Activated CD4-positive, alpha-beta T cell treated with anti-CD3 and anti-CD28 coated beads, Interleukin-2, amount 50 U/mL, for 1 hour (primary cell): ENCODE measurements at places on chromosomes 3 and 15.

GRCh38 chr3:57434041-57434440, 110.1 kb downstream of the DNAH12 start:
- DNase-seq: no peak

DNA sequence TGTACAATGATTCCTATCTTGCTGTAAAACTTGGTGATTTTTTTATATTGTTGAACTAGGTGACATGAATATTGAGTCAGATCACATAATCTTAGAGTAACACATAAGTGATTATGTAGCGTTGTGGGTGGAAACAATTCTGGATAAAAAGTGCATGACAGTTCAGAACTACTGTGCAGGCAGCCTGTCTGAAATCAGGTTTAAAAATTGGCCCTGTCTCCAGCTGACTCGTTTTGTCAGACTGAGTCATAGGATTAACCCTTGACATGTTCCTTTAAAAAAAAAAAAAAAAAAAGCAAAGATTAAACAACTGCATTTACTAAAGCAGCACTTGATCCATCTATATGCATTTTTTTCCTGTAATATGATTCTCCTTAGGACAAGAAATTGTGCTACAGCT, 160.0 kb upstream of the CGNL1 start:
- no peak for DNase-seq

- no peak for DNase-seq
Measured at GRCh38 chr3:38116471-38117162, 20.3 kb downstream of the ACAA1 start.

DNA sequence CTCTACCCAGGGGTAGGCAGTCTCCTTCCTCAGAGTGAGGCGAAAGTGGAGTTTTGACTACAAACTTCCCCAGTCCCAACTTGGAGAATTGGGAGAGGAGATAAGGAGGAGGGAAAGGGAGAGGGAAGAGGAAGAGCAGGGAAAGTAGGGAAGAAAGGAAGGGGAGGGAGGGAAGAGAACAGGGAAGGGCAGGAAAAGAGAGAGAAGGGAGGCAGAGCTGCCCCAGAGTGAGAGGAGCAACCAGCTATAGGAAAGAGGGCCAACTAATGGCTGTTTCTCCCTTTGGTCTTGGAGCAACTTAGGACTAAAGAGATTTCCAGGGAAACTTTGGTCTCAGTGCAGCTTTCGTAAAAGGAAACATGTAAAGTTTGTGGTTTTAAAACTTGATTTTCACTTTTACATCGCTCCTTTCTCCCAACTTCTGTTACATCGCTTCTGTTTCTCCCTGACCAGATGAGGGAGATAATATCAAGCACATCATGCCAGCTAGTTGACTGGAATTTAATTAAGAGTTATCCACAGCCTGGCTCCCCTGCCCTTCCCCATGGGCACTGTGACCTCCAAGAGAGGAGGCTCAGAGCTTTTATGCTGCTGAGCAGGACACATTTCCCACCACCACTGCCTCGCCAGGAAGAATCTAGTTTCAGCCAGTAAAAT, 1.4 kb downstream of the CA12 start:
- no peak for DNase-seq

- no peak for DNase-seq
Measured at GRCh38 chr3:46666453-46666845, 27.0 kb downstream of the ALS2CL start.

DNA sequence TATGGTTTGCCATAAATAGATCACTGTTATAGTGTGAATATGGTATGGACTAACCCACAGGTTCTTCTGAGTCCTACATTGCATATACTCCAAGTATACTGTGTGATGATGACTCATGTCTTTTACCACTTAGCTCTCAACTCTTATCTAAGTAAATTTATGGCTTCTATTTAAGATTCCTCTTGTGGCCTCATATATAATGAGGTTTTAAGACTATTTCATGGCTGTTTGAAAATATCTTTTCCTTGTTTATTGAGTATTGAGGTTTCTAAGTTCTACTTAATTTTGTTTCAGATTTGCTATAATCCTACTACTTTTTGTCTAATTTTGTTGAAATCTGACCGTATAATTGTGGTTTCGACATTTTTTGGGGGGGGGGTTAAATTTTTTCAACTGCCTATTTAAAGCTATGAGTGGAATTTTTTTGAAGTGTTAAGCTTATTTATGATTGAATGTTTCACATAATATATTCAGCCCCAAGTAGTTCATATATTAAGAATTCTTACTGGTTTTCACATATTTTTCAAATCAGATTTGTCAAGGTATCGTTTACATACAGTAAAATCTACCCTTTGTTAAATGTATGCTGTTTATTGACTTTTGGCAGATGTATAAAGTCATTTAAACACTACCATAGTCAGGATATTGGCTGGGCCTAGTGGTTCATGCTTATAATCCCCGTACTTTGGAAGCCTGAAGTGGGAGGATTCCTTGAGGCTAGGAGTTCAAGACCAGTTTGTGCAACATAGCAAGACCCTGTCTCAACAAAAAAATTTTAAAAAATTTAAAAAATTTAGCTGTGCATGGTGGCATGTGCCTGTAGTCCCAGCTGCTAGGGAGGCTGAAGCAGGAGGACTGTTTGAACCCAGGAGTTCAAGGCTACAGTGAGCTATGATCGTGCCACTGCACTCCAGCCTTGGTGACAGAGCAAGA, 11.7 kb downstream of the SLC25A36 start:
- DNase-seq: no peak

DNA sequence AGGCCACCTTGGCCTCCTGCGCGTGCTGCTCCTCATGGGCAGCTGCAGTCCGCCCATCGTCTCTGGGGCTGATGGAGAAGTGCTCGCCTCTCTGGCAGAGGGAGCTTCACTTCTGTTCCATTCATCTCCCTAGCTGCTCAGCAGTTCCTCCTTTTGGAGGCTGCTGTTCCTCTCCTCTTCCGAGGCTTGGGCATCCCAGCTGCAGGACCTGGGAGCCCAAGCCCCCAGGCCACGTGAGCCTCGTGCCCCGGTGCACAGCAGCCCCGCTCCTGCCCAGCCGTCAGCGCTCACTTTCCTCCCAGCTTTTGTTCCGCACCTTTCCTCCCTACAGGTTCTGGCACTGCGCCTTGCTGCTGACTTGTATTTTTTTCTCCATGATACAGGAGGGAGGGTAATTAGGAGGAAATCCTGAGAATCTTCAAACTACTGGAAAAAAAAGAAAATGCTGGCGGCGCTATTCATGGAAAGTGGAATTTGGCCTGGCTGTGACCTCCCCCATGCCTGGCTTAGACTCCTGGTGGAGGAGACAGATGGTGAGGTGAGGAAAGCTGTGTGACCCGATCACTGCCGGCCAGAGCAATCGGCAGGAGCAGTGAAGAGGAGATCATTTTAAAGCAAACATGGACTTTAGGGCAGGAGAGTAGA, 210.1 kb downstream of the CHST2 start:
- DNase-seq: no peak

DNA sequence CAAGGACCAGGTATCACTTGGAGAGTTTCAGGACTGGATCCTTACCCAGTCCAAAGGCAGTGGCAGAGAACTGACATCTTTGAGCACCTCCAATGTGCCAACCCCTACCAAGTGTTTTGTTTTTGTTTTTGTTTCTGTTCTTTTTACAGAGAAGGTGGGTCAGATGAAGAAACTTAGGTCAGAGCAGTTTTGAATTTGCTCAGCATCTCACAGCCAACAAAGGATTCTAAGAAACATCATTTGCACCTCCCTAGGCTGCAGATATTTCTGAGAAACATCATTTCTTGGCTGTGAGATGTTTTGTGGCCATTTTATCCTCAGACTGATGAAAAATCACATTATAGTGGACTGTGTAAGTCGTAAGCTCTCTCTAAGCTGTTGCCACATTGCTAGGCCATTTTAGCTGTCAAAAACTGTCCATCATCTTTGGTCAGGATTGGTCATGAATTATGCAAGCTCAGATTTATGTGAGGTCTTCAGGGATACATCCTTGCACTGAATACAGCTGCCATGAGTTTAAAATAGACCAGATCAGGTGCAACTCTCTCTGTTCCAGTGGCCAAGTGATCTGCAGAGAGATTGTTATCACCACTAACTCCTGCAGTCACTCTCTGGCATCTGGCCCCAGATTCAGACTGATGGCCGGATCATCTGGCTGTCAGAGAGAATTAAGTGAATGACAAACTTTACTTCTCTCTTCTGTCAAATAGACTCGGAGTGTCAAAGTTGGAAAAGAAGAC, 341.5 kb downstream of the EPHB1 start:
- no peak for DNase-seq

DNA sequence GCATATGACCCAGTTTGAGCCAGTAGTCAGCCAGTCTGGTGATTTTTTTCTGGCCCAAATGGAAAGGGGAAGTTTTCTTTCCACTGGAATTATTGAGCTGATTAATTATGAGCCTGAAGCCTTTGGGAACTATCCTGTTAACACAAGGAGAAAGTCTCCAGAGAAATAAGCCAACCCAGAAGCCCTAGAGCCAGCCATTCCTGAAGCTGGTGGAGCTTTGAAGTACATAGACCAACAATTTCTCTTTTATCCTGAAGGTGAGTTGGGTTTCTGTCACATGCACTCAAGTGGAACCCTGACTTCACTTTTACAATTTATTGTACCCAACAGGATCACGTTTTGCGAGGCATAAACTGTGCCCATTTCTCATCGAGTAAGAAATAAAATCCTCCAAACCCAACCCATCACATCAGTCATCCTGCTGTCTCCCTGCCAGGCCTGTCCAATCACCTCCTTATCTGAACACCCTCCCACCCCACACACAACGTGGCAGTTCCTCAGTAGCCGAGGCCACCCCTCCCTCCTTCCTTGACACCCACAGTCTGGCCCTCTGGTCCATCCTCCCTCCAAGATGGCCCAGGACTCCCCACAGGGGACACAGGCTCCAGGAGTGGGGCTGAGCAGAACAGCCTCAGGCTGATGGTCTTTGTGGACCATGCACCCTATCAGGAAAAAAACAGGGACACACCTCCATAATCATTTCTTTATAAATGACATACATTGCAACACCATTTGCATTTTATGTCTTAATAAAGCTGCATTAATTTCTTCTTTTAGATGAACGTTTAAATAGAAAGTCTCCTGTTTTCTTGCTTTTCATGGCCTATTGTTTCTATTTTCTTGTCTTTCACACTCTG, 55.7 kb upstream of the GATA2 start:
- DNase-seq: no peak

DNA sequence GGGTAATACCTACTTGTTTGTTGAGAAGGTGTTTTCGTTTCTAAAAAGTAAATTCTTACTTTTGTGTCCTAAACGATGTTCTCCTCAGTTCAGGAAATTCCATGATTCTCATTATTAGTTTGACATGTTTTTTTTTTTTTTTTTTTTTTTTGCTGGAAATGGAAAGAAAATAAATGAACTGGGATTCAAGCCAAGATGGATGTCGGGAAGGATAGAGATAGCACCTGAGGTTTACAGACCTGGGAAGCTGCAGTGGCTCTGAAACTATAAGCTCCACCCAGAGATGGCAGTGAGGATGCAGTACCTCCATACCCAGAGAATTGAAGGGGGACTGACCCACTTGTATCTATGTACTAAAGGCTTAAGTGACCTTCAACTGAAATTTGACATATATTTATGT, 334.6 kb upstream of the TGFBR2 start:
- no peak for DNase-seq

DNA sequence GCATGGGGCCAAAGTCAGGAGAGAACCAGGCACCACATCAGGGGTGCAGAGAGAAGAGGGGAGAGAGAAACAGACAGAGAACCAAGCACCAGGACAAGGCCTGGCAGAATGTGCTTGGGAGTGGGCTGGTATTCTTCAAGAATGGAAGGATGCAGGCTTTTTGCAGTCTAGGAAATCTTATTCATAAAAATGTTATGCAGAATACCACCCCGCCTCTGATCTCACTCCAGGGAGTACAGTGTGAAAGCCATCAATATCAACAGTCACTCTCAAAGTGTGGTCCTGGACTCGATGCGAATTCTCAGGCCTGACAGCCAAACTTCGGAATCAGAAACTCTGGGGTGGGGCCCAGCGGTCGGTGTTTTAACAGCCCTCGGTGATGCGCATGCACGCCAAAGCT, 16.9 kb downstream of the NTRK3 start:
- no peak for DNase-seq

- DNase-seq: no peak
Measured at GRCh38 chr3:172079326-172079976, 40.1 kb downstream of the FNDC3B start.

- no peak for DNase-seq
Measured at GRCh38 chr15:51232581-51232980, 105.8 kb downstream of the CYP19A1 start.

DNA sequence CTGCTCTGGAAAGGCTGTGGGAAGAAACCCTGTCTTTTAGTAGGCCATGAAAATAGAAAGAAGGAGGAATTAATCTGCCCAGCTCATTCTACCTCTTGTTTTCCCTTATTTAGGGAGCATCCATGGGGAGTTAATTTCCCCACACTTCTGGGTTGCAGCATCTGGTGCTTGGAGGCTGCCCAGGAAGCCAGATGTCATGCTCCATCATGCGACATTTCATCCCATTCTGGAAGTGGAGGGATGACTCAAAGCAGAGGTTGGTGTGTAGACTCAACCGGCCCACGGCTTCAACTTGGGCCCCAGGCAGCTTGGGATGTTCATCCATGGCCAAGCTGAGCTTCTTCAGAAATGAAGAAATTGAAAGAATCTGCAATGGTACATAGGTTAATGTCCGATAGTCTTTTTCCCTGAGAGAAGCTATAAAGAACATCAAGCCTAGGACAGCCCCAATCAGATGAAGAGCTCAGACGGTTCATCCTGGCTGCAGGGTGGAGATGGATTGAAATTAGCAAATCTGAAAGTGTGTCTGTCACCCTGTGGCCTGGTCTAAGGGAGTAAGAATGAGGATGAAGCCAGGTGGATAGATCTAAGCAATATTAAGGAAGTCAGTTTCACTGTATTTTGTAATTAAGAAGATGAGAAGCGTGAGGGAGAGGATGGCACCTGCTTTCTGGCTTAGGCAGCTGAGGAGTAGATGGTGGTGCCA, 24.5 kb upstream of the PROK2 start:
- no peak for DNase-seq

DNA sequence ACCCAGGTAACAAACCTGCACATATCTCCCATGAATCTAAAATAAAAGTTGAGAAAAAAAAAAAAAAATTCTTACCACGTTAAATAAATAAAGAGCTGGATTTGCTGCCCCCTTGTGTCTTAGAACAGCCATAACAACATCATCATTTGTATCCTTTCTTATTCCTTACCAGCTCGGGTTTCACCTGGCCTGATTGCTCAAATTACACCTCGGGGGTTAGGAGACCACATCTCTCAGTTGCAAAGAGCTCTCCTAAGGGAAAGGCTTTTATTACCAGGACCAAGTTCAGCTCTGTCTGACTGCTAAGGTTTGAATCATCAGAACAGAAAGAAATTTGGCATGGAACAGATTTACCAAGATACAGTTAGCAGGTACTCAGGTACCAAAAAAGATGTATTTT, 25.8 kb upstream of the RPL39L start:
- peak; percentile 11 for DNase-seq

DNA sequence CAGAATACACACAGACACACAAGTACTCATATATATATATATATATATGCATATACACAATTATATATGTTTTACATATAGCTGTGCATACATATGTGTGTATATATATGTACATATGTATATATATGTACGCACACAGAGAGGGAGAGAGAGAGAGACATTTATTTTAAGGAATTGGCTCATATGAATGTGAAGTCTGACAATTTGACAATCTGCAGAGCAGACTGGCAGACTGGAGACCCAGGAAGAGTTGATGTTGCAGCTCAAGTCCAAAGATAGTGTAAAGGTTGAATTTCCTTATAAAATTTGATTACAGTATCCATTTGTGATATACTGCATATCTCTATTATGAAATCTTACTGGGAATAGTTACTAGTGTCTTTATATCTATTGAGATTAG, 1330.3 kb upstream of the CADM2 start:
- no peak for DNase-seq

GRCh38 chr15:25545889-25546288, 107.1 kb upstream of the UBE3A start:
- DNase-seq: no peak
